AG20443 (cell line): ENCODE measurements at places on chromosomes 7 and 10.

DNA sequence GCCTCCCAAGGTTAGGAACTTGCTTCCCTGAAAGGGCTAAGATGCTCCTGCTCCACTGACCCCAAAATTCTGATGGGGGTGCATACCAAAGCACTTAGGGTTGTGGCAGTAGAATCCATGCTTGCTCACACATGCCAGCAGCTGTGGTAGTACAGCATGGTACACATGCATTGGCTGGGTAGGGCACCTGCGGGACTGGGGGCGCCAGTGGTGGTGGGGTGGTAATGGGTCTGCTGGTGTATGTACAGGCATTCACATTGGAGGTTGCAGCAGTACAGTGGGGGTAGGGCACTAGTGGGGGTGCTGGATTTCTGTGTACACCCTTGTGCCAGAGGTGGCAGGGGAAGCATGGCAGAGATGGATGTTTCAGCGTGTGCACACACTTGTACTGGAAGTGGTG lies 72.3 kb upstream of the TAS2R16 start:
- DNase-seq, result no peak

DNA sequence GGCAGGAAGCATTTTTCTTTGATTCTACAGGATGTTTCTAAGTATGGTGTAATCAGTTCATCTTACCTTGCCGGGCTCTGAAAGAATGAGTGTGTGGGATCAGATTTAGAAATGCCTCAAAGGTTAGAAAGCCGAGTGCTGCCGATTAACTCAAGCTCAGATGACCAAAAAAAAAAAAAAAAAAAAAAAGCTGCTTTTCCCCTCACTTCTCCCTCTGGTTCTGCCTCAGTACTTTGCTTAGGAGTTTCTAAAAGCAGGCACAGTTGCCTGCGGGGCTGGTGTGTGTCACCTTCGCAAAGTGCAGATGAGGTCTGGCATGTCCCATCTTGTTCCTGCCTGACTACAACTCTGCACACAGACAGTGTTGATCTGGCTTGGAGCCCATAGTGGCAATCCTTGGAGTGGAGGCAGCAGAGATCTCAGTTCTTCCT lies 47.0 kb downstream of the KIAA1217 start:
- DNase-seq, result no peak

GRCh38 chr7:50676740-50677637 lies 105.7 kb downstream of the GRB10 start:
- no peak for DNase-seq

- DNase-seq, result no peak
Measured at GRCh38 chr10:54905578-54906192, 104.7 kb upstream of the PCDH15 start.
